Stimulated activated CD4-positive, alpha-beta T cell treated with anti-CD3 and anti-CD28 coated beads, Interleukin-1b, Interleukin-23, amount 100 ng/mL, for 4 hours (primary cell): ENCODE measurements at places on chromosomes 3 and 15.

- DNase-seq, result no peak
Observed at GRCh38 chr15:56772868-56773639, 39.7 kb upstream of the ZNF280D start.

GRCh38 chr15:99100245-99101173 lies 4.4 kb upstream of the SYNM start:
- DNase-seq, result peak; percentile 32

DNA sequence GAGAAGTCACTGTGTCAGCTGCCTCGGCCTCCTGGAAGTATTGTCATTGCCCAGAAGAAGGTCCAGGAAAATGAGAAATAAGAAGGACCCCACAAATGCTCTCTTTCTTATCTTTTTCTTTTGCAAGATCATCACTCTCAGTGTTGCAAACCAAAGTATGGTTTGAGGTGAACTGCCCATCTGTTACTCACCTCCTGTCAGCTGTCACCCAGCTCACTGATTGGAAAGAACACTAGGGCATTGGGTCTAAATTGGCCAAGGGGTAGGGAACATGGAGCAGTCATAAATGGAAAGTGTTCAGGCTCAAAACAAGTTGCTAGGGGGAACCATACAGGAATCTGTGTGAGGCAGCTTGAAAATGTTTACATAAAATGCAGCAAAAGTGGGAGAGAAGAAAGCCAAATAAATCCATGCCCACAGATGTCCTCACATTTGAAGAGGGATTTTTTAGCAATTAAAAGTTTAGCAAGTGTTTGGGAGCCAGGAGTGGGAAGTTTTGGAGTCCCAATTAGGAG lies 431.2 kb upstream of the THBS1 start:
- DNase-seq, result no peak

- DNase-seq, result no peak
Observed at GRCh38 chr3:126737527-126737926, 33.5 kb downstream of the CHCHD6 start.

DNA sequence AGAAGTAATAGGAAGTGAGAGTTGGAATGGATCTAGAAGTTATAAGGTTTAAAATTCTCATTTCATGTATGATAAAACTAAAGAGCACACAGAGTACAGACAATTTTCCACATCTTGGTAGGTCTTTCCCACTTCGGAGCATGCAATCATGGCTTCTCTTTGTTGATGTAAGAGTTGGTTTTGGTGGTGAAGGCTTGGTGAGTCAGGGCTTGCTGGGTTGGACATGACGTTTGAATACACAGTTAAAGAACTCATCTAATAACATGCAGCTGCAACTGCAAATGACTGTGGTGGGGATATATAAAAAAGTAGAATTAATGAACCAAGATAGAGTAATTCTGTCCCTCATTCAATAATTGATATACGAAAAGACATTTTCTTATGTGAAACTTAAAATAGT lies 39.5 kb upstream of the GRM7 start:
- no peak for DNase-seq

DNA sequence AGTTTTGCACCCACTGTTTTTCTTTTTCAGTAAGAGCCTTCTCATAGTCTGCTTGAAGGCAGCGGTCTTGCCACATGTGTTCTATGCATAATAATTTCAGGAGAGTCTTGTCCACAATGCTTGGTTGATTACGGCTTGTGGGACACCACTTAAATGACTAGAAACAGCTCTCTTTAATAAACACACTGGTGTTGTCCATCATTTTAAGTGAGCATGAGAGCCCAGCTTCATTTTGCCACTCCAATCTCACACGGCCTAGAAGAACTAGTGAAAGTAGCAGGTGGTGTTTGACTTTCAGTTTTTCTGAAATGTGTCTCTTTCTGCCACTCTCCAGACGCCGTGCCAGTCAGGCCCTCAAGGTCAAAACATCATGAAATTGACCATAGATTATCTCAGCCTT lies 292.1 kb downstream of the LPP start:
- no peak for DNase-seq

DNA sequence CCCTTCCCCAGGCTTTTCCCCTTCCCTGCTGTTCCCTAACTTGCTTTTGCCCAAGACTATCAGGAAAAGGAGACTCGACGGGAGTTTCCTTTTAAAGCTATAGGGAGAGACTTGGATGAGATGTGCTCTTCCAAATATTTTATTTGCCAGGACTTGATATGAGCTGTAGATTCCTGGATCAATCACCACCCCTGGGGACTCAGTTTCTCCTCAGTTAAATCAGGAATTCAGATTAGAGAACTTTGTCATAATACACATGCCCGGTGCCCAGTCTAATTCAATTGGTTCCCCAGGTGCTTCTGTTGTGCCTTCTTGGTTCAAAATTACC lies 46.6 kb downstream of the SMAD6 start:
- DNase-seq, result no peak

DNA sequence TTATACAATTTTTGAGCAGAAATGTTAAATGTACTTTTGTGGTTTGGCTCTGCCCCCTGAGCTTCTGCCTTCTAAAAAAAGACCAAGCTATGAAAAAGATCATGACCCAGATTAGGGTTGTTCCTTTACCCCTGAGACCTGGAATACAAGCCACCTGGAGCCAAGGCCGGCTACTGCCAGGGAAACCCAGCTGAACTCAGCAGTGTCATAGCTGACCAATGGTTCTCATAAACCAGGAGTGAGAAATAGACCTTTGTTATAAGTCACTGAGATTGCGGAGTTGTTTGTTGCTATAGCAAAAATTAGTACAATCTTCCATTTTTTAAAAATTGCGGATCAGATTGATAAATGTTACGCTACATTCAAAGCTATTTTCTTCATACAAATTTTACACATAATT lies 1261.7 kb downstream of the ROBO1 start:
- DNase-seq, result no peak

DNA sequence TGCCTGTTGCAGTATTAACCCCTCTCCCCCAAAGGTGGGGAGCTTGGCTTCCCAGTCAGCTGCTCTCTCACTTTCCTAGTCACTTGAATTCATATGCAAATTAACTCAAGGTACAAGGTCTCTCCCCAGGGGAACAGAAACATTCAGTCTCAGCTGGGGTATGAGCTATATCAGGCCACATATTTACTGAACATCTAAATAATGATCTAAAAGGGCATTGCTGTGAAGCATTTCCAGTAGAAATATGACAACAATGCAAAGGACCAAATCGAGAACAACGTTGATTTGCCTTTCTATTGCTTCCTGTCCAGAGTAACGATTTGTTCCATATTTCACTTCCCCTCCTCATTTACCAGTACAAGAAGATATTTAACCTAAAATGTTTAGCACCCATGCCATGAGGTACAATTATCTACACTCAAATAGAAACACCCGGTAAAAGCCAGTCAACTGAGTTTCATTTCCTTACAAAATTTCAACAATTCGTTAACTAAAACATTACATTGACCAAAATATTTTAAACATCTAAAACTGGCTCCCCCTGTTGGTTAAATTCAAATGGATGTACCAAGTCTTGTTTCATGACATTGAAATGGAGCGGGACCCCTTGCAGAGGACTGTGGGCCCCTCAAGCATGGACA lies 36.5 kb upstream of the KLHL6 start:
- no peak for DNase-seq

DNA sequence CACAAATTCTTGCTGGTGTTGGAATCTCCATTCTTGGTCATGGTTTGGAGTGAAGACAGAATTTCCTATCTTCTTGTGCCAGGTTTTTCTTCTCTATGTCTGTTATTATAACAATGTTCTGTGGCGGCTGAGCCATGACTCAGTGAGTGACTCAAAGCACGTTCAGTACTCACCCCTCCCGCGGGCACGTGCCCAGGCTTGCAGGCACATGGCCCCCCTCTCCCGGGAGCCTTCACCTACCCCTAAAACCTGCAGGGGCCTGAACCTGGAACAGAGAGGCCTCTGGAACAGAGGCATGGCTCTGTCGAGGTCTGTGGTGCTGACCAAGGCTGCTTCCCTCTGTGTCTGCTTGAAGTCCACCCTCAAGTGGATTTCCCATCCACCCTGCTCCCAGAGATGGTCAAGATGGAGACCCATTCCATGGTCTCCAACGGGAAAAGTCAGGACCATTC lies 27.6 kb downstream of the PLXNB1 start:
- no peak for DNase-seq

DNA sequence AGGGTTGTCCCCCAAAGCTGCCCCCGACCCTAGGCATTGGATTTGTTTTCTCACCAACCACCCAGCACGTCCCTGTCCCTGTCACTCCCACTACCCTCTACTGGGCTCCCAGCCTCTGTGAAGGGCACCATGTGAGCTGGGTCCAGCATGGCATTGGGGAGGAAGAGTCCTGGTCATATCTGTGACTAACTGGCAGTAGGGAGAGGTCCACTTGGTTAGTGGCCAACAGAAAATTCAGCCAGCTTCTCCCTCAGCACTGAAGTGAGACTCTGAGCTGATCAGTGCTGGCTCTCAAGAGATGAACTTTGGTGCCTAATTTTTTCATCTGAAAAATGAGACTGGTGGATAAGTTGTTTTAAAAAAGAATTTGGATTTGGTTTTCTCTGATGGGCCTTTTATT lies 11.3 kb upstream of the KIF23 start:
- DNase-seq, result no peak

- DNase-seq, result no peak
Observed at GRCh38 chr3:51716805-51717204, 9.9 kb downstream of the GRM2 start.

DNA sequence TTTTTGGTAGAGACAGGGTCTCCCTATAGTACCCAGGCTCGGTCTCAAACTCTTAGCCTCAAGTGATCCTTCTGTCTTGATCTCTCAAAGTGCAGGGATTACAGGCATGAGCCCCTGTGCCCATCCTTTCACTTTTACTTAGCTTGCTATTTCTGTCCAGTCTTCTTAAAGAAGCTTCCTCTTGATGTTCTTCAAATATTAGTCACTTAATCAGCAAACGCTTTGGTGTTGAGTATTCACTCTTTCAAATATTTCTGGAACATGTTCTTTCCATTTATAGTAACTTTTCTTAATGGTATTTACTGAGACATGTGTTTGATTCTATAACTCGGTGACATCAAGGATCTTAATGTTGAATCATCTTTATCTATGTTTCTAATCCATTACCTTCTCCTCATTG lies 122.1 kb downstream of the CNTN6 start:
- no peak for DNase-seq

- DNase-seq, result no peak
Observed at GRCh38 chr3:46849045-46849631, 14.1 kb downstream of the MYL3 start.
